Nucleus accumbens (tissue), 56 donors: ENCODE measurements at places on chromosomes 16 and 17.

- DNase-seq, result no peak
Observed at GRCh38 chr17:61689610-61690180, 98.7 kb upstream of the NACA2 start.

DNA sequence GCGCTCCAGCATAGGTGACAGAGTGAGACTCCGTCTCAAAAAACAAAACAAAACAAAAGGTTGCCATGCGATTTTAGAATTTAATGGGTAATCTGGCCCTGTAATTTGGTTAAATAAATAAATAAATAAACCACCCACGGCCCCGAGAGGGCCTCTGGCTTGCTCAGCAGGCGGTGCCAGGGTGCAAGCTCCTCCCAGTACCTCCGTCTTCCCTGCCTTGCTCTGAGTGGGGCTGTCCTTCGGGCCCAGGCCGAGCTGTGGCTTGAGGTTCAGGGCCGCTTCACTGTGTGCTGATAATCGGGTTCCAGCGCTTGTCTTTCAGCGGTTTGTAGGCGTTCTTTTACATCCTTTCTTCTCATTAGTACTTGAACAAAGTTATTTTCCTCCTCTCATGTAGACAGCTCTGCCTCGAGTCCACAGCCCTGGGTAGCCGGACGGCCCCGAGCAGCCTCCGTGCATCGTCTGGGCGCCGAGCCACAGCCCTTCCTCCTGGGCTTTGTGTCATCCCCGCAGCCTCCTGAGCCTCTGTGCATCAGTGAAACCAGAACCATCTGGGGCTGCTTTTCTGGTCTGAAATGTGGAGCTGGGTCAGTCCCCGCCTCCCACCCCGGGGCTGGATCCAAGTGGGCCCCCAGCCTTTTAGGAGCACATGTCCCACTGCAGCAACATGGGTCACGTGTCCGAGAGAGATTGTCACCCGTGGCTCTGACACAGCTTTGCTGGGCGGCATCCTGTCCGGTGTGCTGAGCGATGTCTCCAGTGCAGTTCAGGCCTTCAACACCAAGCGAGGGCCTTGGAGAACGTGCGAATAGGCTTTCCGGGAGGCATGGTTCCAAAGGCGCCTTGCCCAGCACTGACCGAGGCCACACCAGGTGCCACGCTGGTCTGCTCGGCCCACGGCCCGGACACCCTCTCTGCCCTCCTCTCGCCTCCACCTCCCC is 157.4 kb upstream of the CHMP6 start:
- DNase-seq, result no peak

GRCh38 chr17:76538281-76538931 is 897 bp upstream of the CYGB start:
- DNase-seq, result no peak

DNA sequence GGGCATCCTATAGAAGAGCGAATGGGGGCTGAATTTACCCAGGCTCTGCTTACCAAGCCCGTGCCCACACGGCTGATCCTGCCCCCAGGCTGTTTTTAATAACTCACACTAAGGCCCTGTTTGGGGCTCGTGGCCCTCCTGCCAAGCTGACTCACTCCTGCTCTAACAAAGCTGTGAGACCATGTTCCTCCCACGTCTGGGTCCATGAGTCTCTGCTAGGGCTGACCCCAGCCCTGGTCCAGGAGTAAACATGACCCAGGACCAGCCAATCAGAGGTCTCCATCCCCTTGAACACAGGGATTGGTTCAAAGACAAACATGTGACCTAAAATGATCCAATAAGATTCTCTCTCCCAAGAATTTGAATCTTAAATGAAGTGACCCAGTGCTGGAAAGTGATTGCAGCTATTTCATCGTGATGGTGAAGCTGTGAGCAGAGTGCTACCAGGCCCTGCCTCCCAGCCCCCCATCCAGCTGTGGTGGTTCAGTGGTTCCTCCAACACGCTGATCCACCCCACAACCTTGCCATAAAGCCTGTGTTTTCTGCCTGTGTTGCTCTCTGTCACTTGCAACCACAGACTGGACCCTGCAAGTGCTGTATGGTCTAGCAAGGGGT is 57.2 kb downstream of the C16orf82 start:
- no peak for DNase-seq

DNA sequence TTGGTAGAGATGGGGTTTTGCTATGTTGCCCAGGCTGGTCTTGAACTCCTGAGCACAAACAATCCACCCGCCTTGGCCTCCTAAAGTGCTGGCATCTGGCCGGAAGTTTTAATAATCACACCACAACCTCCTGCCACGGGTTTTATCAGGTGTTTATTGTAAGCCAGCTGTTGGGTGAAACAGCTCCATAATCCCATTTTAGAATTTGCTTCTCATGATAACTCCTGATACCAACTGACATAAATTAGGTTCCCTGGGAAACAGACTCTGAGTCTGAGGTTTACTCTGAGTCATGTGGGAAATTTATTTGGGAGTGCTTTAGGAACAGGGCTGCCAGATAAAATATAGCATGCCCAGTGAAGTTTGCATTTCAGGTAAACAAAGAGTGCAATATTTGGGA is 122.6 kb upstream of the MED13 start:
- no peak for DNase-seq

DNA sequence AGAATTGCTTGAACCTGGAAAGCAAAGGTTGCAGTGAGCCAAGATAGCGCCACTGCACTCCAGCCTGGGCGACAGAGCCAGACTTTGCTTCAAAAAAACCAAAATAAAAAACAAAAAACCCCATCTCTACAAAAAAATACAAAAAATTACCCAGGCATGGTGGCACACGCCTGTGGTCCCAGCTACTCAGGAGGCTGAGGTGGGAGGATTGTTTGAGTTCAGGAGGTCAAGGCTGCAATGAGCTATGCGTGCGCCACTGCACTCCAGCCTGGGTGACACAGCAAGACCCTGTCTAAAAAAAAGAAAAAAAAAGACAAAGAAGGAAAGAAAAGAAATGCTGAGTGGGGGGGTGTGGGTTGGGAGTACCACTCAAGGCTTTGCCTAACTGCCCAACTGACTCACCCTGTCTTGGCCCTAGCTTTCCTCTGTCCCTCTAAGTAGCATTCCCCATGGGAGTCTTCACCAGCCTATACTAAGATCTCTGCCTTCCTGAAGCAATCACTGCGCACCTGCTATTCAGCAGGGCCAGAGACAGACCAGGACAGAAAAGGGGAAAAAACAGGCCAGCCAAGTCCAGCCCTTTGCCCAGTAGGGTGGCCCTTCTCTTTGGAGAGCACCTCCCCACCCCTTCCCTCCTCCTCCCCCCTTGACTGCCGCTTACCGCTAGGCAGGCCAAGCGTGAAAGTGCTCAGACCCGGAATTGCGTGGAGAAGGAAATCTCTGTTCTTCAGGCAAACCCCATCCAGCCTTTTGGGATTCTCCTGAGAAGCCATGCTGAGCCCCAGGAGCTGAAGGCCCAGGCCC is 45.8 kb downstream of the RTN4RL1 start:
- DNase-seq, result peak; percentile 24

DNA sequence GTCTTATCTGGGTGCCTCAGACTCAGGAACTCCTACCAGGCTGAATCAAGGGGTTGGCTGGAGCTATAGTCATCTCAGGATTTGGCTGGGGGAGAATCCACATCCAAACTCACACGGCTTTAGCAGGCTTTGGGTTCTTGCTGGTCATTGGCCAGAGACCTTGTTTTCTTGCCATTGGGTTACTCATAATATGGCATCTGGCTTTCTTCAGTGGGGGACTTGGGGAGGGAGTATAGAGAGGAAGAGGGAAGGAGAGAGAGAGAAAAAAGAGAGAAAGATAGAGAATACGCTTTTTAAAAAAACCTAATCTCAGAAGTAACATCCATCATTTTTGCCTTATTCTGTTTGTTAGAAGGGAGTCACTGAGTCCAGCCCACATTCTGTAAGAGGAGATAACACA is 191.5 kb upstream of the SHISA6 start:
- DNase-seq, result no peak

- peak; percentile 16 for DNase-seq
Observed at GRCh38 chr17:49216953-49217650, 6.6 kb downstream of the ABI3 start.

- DNase-seq, result no peak
Observed at GRCh38 chr16:929227-930073, 41.3 kb downstream of the LMF1 start.

GRCh38 chr17:78624324-78625151 is 47.3 kb upstream of the DNAH17 start:
- DNase-seq, result no peak

DNA sequence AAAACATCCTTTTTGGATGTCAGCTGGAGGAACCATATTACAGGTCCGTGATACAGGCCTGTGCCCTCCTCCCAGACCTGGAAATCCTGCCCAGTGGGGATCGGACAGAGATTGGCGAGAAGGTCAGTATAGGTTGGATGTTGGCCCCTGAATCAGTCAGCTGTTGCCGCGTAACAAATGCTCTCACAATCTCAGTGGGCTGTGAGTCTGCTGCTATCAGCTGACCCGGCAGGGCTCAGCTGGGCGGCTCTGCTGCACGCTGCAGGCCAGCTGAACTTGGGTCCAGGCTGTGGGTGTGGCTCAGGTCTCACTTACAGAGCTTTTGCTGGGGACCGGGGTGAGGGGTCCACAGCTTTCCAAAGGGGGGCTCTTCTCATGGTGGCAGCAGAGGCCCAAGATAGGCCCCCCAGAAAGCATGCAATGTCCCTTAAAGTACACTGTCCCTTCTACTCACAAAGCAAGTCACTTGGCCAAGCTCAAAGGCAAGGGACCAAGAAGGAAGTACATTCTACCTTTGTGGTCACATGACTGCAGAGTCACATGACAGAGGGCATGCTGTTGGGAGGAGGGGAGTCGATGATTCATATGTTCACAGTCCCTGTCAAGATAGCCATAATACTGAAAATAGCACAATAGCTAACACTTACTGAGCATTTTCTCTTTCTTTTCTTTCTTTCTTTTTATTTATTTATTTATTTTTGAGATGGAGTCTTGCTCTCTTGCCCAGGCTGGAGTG is 134.2 kb downstream of the ABCC1 start:
- DNase-seq, result no peak

DNA sequence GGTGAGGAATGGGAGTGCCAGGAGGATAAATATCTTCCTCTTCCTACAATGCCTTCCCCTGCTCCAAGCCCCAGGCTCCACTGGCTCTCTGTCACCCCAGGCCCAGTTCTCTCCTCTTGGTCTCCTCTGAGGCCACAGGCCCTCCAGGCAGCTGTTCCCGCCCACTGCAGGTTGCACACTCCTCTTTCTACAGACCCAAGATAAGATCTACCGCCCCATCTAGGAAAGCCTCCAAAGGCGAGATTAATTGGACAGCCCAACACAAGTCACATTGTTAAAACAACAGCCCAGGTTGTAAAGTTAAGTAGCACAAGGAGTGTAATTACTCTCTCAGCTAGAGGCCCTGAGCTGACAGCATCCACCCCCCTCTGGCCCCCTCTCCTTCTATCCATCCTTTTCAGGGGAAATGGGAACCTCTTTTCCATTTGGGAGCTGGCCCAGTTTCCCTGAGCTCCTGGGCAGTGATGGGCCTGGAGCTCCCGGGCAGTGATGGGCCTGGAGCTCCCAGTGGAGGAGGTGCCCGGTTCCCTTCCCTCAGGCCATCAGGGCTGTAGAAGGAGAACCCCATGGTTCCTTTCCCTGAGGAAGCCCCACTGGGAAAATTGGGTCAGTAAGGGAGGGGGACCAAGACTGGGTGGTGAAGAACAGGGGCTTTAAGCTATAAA is 7.3 kb downstream of the DLX4 start:
- DNase-seq, result no peak

- DNase-seq, result no peak
Observed at GRCh38 chr16:86932130-86932982, 354.0 kb downstream of the FOXL1 start.

- DNase-seq, result no peak
Observed at GRCh38 chr17:27462714-27463113, 6.5 kb downstream of the KSR1 start.

- DNase-seq, result no peak
Observed at GRCh38 chr17:73773702-73774101, 129.5 kb upstream of the SDK2 start.

- no peak for DNase-seq
Observed at GRCh38 chr17:20941872-20942271, 100.9 kb downstream of the USP22 start.

DNA sequence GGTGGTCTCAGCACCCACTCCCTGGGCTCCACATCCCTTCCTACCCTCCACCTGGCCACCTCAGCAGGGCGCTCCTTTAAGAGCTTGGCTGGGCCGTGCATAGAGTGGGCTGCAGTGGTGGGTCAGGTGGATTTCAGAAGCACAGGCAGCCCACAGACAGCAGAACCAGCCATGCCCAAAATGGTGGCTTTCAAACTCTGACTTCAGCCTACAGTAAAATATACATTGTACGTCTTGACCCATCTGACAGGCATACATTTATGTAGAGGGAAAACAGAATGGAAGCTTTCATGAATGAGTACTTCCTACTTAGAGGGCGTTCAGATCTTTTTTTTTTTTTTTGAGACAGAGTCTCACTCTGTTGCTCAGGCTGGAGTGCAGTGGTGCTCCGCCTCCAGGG is 26.0 kb upstream of the LASP1NB start:
- no peak for DNase-seq

- no peak for DNase-seq
Observed at GRCh38 chr17:41664587-41665565, 23.8 kb upstream of the EIF1 start.

- no peak for DNase-seq
Observed at GRCh38 chr16:78866521-78866920, 734.0 kb downstream of the MAF start.

DNA sequence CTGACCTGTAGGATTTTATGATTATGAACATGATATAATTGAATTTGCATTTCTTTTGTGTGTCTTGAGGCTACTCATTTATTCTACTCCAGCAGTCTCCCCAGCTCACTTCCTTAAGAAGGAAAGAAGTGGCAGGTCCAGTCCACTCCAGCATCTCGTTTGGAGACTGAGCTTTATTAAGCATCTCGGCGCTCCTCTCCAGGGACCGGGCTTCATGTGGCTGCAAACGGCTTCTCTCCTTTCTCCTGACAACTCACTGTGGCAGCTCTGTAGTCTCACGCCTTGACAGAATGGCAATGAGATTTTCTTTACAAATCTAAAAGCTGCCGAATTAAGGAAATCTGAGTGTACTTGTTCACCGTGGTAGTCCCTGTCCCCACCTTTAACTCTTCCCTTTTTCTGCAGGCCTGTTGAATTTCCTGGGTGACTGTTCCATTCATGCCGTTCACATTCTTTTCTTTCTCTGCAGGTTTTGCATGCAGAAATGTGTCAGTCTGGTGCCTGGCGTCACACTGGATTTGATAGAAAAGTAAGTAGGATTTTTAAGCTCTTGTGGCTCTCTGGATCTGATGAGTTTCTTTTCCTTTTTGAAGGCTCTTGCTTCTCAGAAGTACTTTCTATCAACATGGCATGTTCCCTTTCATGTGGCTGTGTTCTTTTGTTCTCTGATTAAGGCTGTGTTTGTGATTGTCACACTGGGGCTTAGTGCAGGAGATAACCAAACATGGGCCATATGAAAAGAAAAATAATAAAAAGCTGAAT is 200.5 kb upstream of the CHMP6 start:
- no peak for DNase-seq

- no peak for DNase-seq
Observed at GRCh38 chr16:6926341-6926740, 406.3 kb upstream of the RBFOX1 start.

GRCh38 chr16:84640145-84640544 is 8.2 kb upstream of the KLHL36 start:
- DNase-seq, result no peak
